ENCODE measurements at places on chromosomes 1 and 21.

GRCh38 chr1:172041742-172042141 is 200.4 kb downstream of the DNM3 start:
- no peak for DNase-seq

DNA sequence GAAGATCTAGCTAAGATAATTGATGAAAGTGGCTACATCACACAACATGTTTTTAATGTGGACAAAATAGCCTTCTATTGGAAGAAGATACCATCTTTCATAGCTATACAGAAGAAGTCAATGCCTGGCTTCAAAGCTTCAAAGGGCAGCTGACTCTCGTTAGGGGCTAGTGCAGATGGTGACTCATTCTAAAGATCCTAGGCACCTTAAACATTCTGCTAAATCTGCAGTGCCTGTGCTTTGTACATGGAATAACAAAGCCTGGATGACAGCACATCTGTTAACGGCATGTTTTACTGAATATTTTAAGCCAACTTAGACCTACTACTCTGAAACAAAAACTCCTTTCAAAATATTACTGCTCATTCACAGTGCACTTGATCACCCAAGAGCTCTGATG is 65.6 kb upstream of the USP24 start:
- DNase-seq = no peak

DNA sequence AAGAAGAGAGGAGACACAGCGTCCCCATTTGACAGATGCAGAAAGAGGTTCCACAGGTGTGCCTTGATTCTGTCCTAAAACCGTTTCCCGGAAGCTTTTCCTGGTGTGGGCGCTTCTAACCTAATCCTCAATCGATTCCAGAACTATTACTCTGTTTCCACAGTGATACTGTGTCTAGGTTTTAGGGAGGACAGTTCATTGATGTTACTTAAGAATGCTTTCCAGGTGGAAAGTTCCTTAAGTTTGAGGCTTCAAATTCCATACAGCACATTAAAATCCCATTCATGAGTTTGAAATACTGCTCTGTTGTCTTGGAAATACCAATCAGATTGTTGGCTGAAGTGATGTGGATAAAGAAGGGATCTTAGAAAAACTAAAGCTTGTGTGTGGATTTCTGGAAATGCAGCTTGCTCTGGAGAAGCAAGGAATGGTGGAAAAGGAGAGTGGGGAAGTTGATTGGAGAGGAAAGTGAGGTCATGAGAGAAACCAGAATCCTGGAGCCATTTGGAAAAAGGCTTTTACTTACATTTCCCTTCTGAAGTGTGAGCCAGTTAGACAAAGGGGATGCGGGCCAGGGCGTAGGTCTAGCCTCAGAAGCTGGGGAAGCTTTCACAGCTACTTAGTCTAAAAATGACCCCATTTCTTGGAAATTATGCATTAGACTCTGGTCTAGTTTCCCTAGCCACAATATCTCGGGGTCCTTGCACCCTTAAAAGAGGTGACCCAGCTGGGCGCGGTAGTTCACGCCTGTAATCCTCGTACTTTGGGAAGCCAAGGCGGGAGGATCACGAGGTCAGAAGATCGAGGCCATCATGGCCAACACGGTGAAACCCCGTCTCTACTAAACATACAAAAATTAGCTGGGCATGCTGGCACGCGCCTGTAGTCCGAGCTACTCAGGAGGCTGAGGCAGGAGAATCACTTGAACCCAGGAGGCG is 6.7 kb downstream of the ELF3 start:
- no peak for DNase-seq

- DNase-seq = no peak
These were observed 193.8 kb downstream of the LMX1A start for GRCh38 chr1:165162671-165163241.

DNA sequence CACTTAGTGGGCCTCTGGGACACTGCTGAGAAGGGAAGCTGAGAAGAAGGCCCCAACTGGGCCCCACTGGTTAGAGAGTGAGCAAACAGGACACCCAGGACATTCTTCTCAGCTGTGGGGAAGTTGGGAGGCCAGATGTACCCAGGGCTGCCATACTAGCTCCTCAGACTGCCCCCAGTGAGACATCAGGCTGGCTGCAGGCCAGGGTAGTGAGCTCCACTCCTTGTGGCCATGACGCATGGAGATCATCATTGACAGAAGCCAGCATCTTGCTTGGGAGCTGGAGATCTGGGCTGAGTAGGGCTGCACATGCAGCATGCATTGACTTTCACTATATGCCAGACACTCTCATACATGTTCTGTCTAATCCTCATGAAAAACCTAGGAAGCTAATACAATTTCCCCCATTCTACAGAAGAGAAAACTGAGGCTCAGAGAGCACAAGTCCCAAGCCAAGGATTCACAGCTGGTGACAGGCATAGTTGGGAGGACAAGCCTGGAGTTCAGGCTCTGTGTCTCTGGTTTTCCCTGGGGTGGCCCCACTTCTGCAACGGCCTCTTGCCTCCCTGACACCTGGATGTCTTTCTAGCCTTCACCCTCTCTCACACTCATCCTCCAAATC is 24.1 kb upstream of the MYCL start:
- DNase-seq = no peak

GRCh38 chr1:42518908-42519307 is 55.8 kb downstream of the CCDC30 start:
- DNase-seq = no peak

DNA sequence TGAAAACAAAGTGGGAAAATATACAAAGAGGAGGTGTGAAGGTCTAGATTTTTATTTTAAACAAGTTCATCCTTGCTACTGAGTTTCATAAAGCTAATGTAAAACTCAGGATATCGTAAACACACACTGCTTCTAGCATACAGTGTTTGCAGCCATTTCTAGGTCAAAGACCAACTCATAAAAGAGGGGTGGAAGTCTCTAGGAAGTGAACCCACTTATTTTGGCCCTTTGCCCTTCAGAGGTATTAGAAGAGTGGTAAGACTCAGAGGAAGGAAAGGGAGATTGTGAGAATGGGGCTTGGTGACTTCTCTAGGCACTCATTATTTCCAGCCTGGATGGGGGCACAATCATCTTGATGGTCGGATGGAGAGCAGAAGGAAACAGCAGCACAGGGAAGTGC is 91.2 kb downstream of the TNFSF18 start:
- no peak for DNase-seq

Data from HS-5 (cell line).